ENCODE measurements at places on chromosomes 16 and 17. TPM values are rescaled to one million over a fixed set of nuclear protein-coding genes. Genes with fewer than 3 reads are reported as not detected.
A peak's percentile ranks its signal among the peaks of the same experiment; 100 is the strongest.

- no peak for DNase-seq
Observed at GRCh38 chr17:65455972-65456343, 105.5 kb downstream of the AXIN2 start.

GRCh38 chr17:50614471-50615051 lies 20.1 kb upstream of the ABCC3 start:
- no peak for DNase-seq

DNA sequence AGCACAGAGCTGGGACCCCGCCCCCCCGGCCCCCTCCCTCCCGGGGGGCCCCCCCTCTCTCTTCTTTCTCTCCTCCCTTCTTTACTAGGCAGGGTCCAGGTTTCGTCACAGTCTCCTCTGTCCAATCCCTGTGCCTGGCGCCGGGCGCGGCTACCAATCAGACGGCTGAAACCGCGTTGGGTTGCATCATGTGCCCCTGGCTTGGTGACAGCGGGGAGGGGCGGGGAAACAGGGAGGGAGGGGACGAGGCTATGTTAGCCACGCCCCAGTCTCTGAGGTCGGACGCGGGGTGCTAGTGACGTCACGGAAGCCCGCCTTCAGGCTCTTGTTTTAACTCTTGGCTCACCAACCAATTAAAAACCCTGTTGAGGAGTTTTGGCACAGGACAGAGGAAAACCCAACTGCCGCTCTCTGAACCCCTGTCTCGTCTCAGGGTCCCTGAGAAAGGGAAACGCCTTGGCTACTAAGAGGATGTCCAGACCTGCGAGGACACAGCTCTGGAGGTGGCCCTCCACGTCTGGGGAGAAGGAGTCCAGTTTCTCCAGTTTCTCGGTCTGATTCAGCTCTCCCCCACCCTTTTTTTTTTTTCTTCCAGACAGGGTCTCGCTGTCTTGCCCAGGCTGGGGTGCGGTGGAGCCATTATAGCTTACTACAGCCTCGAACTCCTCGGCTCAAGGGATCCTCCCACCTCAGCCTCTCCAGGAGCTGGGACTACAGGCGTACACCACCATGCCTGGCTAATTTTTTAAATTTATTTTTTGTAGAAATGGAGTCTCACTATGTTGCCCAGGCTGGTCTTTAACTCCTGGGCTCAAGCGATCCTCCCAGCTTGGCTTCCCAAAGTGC lies 441 bp upstream of the PLEKHH3 start:
- DNase-seq = peak; percentile 100

TMEM204 gene
- 28.9 TPM for total RNA-seq

RAC3 gene
- 0.97 TPM for total RNA-seq

PCGF2 gene
- 22.2 TPM for total RNA-seq

KRTAP2-1 gene
- total RNA-seq = not detected

All from Right ventricle myocardium superior (tissue), 1 donor.